ENCODE measurements at places on chromosomes 11 and 22. TPM values are rescaled to one million over a fixed set of nuclear protein-coding genes. Genes with fewer than 3 reads are reported as not detected.

Gene FOLR2
- total RNA-seq = not detected

Gene TRIM49D1
- total RNA-seq = not detected

Gene SHANK2
- 10.5 TPM for total RNA-seq

Gene TMPRSS13
- total RNA-seq = 1.8 TPM

Gene LDHAL6A
- total RNA-seq = not detected

Gene MPZL2
- 1.0 TPM for total RNA-seq

Gene RTN4R
- 19.0 TPM for total RNA-seq

Gene TPBGL
- total RNA-seq = 7.0 TPM

Gene GGTLC3
- 0.56 TPM for total RNA-seq

Gene OR8D4
- not detected for total RNA-seq

Gene TTC36
- total RNA-seq = 0.56 TPM
